Fibroblast of mammary gland (primary cell): ENCODE measurements at places on chromosomes 7 and 10.

DNA sequence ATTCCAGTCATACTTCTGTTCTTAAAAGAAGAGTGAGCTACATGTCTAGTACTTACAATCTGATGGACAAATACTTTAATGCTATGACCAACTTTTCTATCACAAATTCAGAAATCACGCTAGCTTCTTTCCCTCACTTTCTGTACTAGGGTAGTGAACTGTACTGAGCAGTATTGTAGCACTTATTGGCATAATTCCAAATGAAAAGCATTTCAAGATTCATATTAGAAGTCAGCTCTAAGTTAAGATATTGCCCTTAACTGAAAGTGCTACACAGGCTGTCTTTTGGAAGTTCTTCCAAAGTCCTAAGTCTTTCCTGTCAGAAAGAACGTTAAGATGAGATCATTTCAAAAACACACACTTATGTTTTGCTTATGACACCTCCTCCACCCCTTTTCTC is 13.4 kb downstream of the P4HA1 start:
- DNase-seq = peak; percentile 33

- no peak for DNase-seq
Observed at GRCh38 chr7:18400275-18400674, 95.3 kb upstream of the HDAC9 start.

DNA sequence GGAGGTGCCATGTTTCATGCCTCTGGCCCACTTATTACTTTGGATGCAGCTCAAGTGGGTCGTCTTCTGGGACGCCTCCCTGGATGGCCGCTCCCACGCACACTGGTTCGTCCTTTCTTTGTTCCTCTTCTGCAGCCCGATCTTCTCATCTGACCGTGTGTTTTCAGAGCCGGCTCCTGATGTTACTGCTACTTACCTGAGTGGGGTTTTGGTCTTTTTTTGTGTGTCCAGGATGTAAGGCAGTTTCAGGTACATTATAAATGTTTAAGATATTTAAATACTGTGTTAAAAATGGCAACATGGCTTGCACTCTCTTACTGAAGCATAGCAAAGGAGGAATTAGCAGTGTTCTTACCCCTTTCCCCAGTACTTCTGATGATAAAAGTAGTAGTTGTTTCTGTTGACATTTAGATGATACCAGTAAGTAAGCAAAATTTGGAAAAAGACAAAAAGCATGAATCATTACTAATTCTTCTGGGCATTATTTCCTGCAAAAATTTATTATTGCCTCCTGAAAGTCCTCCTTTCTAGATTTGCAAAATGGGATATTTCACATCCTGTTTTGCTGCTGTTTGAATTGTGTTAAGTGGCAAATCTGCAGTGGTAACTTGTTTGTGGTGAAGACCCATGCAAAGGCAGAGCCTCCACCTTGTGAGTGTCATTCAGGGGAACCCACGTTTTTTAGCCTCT is 59.4 kb downstream of the SHH start:
- no peak for DNase-seq

- no peak for DNase-seq
Observed at GRCh38 chr10:36440539-36440938, 684.9 kb upstream of the ANKRD30A start.

GRCh38 chr10:9814285-9814864 is 1203.3 kb upstream of the CELF2 start:
- peak; percentile 63 for DNase-seq

GRCh38 chr7:150666412-150666811 is 19.1 kb upstream of the GIMAP2 start:
- DNase-seq = no peak

- no peak for DNase-seq
Observed at GRCh38 chr10:29039091-29039490, 249.8 kb upstream of the LYZL1 start.

- peak; percentile 57 for DNase-seq
Observed at GRCh38 chr7:135333200-135333599, 99.6 kb downstream of the STRA8 start.

DNA sequence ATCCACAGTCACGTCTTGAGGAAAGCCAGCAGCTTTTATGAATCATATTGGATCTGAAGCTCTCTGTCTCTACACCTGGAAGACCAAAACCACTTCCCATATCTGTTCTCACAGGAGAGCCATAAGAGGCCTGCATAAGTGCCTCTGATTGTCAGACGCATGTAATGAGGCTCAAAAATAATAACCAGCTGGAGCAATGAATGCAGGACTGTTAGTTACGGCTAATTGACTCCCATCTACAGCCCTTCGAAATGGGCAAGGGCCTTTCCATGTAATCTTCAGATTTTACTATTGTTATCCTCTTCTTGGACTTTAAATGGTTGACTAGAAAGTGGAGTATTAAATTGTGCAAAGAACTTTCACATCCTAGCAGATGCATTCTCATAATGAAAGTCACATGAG is 4.4 kb upstream of the SEMA3C start:
- no peak for DNase-seq

DNA sequence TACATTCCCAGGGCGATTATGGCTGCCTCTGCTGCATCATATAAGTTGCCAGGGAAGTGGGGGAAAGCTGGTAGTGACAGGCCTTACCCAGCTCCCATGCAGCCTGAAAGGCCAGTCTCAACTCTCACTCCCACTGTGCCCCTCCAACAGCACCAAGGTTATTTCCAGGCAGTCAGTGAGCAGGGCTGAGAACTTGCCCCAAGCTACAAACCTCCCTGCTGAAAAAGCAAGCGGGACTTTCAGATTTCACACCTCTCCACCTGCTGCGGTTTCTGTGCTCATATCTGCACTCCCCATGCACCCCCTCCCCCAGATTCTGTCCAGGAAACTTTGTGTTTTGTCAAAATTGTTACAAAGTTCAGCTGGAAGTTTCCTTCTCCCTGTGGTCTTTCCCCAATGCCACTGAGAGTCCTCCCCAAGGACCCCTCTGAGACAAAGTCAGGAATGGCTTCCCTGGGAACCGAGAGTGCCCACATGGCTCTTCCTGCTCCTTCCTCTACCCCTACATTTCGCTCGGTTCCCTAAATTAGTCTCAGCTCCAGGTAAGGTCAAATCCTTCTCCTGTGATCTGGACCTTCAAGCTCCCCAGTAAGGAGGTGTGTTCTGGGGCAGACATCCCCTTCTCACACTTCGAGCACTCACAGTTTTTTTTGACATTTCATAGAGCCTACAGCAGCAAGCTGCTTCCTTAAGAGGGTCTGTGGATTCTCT is 25.3 kb upstream of the WNT2 start:
- DNase-seq = no peak

DNA sequence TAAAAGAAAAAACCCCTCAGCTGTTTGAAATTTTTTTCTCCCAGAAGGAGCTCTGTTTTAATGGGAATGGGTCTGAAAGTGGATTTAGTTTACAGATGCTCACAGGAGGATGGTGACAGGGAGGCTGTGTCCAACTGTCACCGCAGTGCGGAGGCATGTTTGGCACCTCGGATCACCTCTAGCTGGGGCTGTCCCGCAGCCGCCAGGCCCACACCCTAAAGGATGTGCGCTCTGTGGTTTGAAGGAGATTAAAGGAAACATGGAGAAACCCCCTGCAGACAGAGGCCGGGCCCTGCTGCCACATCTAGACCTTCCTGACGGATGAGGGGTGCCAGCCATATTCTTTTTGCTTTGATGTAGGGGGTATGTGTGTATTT is 160.6 kb downstream of the DNAJB6 start:
- no peak for DNase-seq

DNA sequence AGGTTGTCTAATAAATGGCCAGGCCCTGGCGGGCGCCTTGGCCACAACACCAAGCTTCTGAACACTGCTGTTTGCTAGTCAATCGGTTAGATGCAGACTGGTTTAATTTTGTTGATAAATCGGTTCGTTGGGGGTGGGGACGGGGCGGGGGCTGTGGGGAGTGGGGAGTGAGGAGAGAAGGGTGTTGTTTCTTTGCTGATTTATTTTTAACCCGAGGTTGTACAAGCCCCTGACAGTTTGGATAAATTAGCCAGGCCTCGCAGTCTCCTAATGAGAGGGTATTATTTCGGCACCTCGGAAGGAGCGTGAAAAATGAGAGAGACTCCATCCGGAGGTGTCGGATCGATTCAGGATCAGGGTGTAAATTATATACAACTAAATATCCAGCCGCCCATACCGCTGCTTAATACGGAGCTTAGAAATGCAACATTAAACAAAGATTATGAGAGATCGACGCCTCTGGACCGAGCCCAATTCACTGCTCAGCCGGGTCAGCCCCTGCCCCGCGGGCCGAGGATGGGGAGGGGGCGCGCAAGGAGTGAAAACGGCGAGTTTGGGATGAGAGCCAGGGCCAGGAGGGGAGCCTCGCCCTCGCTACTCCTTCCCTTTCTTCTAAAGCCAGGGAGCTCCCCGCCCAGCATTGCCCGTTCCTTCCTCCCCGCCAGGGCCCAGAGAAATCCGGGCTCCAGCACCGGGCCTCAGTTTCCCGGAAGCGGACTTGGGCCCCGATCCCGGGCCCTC is 8.0 kb downstream of the UNCX start:
- DNase-seq = no peak

DNA sequence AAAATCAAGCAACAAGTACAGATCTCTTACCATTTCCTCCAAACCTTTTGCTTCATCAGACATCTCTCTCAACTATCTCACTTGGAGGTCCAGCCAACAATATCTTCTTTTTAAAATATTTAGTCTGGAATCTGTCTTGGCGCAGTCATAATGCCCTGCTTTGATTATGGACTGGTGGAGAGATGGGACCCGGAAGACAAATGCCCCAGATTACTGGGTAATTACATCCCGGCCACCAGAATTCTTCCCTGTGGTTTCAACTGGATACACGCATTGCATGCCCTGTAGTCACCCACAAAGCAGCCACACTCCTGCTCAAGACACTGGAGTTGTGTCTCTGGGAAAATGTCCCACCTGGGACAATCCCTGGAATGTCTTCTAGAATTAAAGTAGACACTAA is 65.5 kb downstream of the BPGM start:
- no peak for DNase-seq

GRCh38 chr7:142494021-142494420 is 236.2 kb upstream of the PRSS58 start:
- no peak for DNase-seq

DNA sequence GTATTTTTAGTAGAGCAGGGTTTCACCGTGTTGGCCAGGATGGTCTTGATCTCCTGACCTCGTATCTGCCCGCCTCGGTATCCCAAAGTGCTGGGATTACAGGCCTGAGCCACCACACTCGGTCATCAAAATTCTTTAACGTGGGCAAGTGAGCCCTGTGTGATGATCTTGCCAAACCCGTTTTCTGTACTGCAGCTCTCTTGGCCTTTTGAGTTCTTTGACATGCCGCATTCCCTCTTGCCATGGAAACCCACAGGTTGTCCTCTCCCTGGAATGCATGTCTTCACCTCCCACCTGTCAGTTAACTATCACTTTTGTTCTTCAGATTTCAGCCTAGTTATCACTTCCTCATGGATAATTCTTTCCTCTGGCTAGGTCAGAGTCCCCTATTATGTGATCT is 5.0 kb downstream of the NUP205 start:
- no peak for DNase-seq

DNA sequence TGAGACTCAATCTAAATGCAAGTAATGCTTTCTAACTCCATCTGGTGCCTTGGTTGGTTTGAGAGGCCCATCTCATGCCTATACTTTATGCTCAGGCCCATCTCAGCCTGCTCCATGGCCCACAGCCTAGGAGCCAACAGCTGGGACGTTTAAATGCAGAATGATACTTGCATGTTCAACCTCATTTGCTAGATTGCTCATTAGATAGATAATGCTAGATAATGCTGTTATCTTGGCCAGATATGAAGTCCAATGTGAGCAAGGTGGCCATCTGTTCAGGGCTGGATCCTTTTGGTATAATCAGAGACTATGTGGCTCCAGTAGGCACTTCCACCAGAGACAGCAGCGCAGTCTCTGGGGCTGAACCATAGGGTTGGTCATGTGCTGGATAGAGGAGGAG is 321.6 kb upstream of the PHYHIPL start:
- no peak for DNase-seq

DNA sequence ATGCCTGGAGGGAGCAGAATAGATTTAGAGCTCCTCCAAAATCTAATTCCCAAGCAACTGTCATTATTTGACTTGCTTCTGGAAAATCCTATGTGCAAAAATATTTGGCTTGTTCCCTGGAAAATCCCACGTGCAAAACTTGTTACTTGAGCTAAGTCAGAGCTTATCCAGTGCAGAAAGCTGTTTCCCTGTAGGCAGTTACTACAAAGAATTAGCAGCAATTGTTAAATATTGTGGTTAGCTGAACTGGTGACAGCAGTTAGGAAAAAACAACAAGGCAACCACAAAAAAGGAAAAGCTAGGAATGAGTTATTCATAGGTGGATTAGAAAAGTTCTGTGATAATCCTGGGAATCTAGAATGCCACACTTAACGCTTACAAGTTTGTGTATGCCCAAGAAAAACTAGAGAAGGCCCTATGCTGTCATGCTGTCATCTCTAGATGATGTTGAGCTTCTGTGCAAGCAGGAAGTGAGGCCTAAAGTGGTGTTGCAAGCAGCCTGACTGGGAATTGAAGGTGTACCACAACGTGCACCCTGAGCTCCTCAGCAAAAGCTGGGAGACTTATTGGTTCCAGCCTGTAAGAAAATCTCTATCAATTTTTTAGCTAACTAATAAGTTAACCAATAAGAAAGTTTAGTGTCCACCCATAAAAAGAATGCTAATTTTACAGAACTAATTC is 738.6 kb upstream of the LRRTM3 start:
- no peak for DNase-seq

DNA sequence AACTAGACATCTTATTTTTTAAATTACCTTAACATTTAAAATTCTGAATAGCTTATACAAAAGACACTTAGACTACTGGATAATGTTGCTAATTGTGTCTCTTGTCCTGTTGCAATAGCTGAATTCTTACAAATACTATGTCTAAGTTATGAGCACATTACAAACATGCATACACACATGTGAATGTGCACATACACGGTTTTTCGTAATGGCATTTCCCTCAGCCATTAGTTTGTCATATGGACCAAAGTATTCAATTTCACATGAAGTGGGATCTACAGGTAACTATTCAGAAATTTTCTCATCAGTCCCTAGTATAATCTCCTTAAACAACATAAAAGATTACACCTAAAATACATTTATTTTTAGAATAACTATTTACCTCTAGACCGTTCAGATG is 178.6 kb upstream of the BET1 start:
- no peak for DNase-seq

- no peak for DNase-seq
Observed at GRCh38 chr7:99089914-99090629, 53.8 kb downstream of the SMURF1 start.

DNA sequence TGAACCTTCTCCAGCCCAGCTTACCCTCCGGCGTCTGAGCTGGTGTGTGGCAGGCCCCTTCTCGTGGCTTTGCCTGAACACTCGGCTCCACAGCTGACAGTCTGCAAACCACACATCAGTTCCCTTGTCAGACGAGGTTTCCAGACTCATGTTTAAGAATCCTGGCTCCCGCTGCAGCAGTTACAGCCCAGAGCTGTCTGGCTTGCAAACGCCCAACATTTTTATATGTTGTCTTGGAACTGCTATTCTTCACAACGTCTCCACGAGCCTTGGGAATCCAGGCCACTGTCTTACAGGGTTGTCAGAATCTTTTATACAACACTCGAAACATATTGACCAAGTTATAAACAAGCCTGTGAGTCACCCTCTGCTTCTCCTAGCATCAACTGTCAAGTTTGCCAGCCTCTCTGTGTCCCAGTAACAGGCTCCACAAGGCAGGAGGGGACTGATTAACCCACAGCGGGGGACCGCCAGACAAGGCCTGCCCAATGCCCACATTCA is 68.1 kb downstream of the TNS3 start:
- DNase-seq = peak; percentile 73
